Sigmoid colon (tissue), 7 donors: ENCODE measurements at places on chromosomes 4 and X. TPM values are rescaled to one million over a fixed set of nuclear protein-coding genes. Genes with fewer than 3 reads are reported as not detected.

CPZ gene
- 1.8 TPM for total RNA-seq

TMEM154 gene
- total RNA-seq, result 0.55 TPM

ERVMER34-1 gene
- total RNA-seq, result not detected

DGKQ gene
- total RNA-seq, result 3.5 TPM

CXorf65 gene
- not detected for total RNA-seq

ZFYVE28 gene
- total RNA-seq, result 3.5 TPM

PLAC1 gene
- not detected for total RNA-seq

NUP54 gene
- total RNA-seq, result 47.1 TPM

UCP1 gene
- not detected for total RNA-seq

L1CAM gene
- 25.7 TPM for total RNA-seq
